Calu3 (cell line): ENCODE measurements at places on chromosomes 7 and 10.

DNA sequence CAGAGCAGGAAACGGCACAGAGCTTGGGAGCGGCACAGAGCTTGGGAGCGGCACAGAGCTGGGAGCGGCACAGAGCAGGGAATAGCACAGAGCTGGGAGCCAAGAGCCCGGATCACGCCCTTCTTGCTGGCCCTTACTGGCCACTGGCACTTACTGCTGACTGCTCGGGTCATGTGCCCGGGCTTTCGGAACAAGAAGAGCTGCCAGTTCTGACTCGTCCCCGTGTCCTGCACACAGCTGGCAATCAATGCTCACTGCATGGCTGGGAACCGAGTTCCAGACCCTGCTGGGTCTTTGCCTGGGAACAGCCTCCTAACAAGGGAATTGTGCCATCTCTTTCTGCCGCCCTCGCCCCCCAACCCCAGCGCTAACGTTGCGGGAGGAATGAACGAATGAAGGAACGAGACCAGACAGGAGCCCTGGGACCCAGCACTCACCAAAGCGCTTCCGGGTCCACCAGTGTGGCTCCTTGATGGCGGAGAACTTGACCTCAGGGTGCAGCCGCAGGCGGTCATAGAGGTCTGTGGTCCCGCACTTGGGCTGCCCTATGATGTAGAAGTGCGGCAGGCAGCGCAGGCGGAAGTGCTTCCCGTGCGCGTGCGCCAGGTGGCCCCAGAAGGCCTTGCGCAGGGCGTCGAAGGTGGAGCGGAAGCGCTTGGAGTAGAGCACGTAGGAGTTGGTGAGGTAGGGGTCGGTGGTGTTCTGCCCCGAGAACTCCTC is 49.1 kb downstream of the CHST15 start:
- no peak for DNase-seq

- no peak for DNase-seq
Measured at GRCh38 chr10:1354809-1355710, 298.9 kb downstream of the WDR37 start.

- no peak for DNase-seq
Measured at GRCh38 chr10:27072436-27073114, 27.7 kb downstream of the ANKRD26 start.

GRCh38 chr10:14592566-14592965 is 182.1 kb downstream of the FAM107B start:
- DNase-seq: no peak

- DNase-seq: no peak
Measured at GRCh38 chr7:94298943-94299342, 95.8 kb upstream of the COL1A2 start.

DNA sequence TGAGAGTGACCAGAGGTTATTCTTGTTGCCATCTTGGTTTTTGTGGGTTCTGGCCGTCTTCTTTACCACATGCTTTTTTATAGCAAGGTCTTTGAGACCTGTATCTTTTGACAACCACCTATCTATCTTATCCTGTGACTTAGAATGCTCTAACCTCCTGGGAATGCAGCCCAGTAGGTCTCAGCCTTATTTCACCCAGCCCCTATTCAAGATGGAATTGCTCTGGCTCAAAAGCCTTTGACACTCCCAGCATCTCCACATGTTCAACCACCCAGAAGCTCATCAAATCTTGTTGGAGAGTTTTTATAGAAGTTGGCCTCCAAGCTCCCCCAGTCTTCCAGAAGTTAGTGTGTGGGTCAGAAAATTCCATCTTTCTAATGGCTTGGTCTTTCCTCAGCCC is 464.3 kb upstream of the NRP1 start:
- no peak for DNase-seq

DNA sequence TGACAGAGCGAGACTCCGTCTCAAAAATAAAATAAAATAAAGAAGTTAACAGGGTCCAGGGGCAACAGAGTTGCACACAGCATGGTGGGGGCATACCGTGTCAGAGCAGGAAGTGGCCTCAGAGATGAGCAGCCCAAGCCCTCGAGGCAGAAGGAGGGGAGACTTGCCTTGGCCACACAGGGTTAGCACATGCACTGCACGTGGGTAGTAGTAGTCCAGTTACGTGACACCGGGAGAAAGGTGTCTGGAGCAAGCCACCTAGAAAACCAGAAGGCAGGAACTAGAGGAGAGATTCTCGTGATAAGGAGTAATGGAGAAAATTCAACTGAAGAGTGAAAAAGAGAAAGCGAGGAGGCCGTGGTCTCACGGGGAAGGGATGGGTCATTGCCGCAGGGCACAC is 9.8 kb upstream of the DENND2A start:
- DNase-seq: no peak

DNA sequence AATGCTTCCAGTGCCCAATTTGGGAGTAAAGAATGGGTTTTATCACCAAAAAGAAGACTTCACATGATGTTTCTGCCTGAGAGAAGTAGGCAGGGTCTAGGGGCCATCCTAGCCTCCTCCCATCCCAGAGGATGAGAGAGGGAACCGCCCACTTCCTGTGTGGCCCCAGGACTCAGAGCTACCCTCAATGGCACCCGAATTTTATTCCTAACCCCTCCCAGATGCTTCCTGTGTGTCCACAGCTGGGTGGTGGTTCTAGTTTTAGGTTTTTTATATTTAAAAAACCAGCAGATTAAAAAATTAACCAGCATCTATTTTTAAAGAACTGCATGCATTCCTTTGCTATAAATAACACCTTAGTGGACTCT is 583.5 kb downstream of the PTPRN2 start:
- no peak for DNase-seq

DNA sequence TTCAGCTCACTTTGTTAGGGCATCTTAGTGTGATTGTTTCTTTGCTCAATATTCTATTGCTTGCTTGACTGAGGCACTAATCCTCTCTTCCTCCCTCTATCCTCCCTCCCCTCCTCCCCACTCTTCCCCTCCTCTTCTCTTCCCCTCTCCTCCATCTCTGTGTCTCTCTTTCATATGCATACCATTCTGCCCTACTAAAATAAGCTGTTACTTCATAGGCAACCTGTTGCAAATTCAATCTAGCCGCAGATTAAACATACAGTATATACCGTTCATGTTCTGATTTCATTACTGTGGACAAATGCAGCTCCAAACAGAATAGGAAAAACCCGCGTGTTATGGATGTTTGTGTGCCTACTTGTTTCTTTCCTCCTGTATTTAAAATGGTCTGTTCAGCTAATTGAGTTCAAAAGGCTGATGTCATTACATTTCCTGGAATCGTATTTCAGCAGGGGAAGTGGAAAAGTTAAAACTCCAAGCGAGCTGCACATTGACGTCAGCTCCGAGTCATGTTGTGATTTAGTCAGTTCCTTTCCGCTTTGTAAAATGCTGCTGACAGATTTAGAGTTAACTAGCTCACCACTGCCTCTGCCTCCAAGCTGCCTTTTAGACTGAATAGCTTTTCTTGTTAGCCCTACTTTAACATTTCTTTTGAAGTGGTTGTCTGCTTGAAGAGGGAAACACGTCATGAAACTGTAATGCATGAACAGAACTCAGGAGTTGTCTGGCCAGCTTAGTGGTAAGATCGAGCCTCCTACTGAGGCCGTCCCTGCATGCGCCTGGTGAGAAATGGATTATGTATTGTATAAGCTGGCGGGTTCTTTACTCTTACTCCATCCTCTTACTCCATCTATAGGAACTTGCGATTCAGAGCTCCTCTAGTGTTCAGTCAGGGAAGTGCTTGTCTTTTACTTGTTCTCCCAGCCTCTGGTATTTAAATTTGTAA is 69.0 kb downstream of the CREM start:
- DNase-seq: peak; percentile 66

DNA sequence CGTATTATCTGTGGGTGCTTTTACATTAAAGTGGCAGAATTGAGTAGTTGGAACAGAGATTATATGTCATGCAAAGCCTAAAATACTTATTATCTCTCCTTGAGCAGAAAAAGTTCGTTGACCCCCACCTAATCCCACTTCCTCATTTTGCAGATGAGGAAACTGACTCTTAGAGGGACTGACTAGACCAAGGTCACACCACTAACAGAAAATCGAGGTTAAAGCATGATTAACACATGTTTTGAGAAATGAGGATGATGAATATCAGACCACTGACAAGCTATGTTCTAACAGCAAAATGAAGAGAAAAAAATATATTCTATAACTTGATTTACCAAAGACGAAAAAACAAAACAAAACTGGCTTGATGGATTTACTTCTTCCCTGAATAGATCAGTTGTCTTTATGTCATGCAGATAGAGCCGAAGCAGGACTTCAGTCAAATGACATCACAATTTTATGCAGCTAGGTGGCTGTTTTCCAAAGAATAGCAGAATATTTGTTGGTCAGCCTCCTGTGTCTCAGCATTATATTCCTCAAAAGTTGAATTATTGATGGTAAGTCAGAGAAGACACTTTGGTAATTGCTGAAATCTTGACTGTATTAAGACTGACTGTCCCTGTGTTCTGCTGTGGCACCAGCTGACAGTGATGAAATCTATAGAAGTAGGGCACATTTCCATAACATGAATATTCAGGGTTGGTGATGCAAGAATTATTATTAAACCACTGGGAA is 24.2 kb upstream of the SMIM30 start:
- no peak for DNase-seq

GRCh38 chr10:34228066-34228465 is 587.0 kb downstream of the PARD3 start:
- DNase-seq: no peak
